Urothelium cell line (cell line): ENCODE measurements at places on chromosomes 12 and 14.

DNA sequence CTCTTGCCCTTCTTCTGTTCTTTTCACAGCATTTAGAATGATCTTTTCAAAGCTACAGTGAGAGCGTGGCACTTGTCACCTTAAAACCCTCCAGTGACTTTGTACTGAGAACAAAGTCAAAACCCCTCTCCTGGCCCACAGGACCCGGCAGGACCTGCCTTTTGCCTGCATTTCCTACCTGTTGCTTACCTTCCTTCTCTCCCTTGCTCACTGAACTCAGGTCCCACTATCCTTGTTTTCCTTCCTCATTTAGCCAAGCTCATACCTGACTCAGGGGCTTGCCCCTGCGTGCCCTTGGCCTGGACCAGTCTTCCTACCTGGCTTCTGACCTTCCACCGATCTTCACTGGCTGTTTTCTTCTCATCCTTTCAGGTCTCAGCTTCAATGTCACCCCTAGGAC lies 112.3 kb upstream of the PRMT8 start:
- no peak for DNase-seq

GRCh38 chr12:112121780-112122565 lies 3.4 kb upstream of the TRAFD1 start:
- peak; percentile 44 for DNase-seq

- DNase-seq = no peak
Observed at GRCh38 chr12:94674835-94675234, 24.5 kb upstream of the TMCC3 start.

DNA sequence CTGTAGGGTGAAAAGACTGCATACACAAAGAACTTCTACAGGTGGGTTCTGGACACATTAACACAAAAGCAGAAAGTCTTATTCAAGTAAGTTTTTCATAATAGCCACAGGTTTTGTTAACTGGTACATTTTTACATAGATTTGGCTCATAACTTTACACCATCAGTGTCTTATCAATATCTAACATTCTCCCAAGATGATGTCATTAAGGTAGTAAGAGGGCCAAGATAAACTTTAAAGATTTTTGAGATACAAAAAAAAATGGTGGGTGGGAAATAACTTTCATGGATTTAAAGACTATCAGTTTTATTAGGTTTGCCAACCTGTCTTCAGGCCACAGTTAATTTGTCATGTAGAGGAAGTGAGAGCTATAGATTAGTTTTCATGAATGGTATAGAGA lies 1.7 kb downstream of the SUPT16H start:
- no peak for DNase-seq

GRCh38 chr12:11202811-11203210 lies 16.1 kb upstream of the TAS2R42 start:
- DNase-seq = no peak

GRCh38 chr12:108765289-108765764 lies 34.0 kb upstream of the CORO1C start:
- DNase-seq = no peak

DNA sequence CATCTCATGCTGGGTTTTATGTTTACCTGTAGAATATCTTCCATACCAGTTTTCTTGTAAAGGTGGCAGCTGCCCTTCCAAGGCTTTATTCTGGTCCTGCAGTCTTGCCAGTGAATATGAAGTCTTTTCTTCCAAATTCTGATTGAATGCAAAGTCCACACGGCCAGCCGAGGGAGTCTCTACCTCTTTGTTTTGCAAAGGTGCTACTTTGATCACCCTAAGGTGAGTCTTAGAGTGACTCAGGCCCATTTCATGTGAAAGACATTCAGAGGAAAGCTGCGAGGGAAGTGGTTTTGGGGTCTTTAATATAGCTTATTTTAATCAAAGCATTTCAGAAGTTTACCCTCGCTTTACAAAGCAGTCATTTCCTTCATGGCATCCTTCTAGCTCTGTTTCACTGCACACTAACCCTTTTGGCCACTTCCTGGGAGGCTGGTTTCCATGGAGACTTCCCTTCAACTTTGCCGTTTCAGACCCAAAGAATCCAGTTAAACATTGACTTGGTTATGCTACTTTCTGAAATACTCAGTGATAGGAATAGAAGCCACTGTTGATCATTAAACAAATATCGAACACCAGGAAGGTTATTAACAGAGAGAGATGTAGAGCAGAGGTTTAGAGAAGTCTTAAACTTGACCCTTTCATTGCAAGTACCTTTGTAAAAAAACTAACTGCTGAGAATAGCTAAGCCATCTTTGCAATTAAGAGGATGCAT lies at the start of gene CCDC198:
TSS of gene CCDC198 (minus strand) at position 391 of the 715 bp plus-strand sequence. CDS start at position 249, 142 bp downstream.
- DNase-seq = peak; percentile 49

GRCh38 chr12:31906557-31907301 lies 52.5 kb upstream of the RESF1 start:
- DNase-seq = no peak

GRCh38 chr12:69415471-69416275 lies 54.5 kb upstream of the FRS2 start:
- DNase-seq = peak; percentile 20

DNA sequence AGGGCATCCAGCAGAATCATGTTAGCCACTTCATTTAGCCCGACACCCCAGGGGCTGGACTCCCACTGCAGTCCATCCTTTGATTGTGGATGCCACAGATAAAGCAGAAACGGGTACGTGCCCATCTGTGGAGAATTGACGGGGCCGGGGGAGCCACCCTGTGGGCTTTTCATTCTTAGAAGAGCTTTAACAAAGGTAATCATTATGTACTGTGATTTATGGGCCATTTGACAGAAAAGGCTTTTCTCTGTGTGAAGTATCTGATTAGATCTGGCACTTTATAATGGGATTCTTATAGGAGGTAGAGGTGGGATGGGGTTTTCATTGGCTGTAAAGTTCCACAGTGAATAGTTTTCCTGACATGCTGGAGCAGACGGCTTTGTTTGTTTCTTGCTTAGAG lies 40.4 kb downstream of the AACS start:
- no peak for DNase-seq

DNA sequence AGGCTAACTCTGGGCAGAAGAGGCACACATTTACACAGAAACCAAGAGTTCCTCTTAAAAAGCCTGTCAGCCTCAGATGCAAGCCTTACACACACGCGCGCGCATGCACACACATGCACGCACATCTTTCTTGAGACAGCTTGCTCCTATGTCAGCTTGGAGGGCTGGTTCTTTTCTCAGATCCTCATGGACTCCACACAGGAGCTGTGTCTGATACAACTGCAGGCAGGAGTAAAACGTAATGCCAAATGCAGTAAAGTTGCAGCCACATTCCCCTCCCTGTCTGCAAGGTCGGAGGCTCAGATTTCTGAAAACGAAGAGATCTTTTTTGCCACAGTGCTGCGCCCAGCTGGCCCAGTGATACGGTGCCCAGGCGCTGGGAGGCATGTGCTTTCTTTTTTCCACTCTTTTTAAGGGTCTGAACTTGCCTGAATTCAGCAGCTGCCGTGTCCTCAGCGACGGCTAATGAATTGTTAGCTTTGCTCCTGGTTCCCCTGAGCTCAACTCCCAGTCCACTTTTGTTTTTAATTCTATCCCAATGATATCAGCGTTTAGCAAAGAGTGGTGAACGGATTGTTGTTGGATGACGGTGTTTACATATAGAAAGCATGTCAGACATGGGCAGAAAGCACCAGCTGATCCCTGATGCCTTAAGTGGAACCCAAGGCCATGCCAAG lies 72.9 kb upstream of the FOXN3 start:
- DNase-seq = no peak

DNA sequence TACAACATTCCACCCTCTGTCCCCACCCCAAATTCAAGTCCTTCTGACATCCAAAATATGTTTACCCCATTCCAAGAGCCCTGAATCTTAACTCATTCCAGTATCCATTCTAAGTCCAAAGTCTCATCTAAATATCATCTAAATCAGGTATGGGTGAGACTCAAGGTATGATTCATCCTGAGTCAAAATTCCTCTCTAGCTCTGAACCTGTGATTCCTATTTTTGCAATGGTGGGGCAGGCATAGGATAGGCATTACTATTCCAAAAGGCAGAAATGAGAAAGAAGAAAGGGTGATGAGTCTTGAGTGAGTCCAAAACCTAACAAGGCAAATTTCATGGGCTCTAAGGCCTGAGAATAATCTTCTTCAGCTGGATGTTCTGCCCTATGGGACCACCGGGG lies 140.3 kb upstream of the FAR2 start:
- no peak for DNase-seq

GRCh38 chr12:104282109-104282508 lies 21.4 kb upstream of the EID3 start:
- no peak for DNase-seq

- DNase-seq = no peak
Observed at GRCh38 chr12:94783862-94784261, 133.5 kb upstream of the TMCC3 start.

- no peak for DNase-seq
Observed at GRCh38 chr14:50602035-50602434, 42.1 kb downstream of the ATL1 start.

GRCh38 chr14:89386212-89386886 lies 30.7 kb downstream of the FOXN3 start:
- DNase-seq = no peak

DNA sequence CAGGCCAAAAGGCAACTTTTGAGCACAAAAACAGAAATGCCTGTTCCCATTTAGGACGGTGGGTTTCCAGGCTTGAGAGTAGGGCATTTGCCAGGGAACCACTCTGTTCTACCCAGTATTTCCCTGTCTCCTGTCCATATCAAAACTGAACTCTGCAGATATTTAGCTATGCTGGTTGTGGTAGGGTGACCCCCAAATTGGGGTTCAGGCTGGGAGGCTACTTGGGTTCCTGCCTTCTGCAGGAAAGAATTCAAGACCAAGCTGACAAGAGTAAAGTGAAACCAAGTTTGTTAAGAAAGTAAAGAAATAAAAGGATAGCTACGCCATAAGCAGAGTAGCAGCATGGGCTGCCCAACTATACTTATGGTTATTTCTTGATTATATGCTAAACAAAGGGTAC lies 3.6 kb upstream of the BLTP3B start:
- DNase-seq = no peak

DNA sequence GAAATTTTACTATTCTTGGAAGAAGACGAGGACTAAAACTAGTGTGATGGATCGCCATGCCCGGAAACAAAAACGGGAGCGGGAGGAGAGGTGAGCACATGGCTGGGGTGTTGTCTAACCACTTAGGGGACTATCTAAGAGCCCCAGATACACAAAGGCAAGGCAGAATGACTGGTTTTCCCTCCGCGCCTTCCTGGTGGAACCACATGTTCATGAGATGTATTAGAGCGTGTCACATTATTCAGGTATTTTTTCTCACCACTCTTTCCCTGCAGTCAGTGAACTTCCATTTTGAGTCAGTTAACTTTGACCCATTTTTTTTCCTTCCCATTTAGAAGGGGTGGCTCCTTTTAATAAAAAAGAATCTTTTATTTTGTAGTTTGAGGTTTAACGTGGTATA lies 68.8 kb upstream of the TRAF3 start:
- DNase-seq = no peak

GRCh38 chr12:113232089-113232839 lies 11.0 kb downstream of the TPCN1 start:
- DNase-seq = no peak

GRCh38 chr12:119659289-119659897 lies 8.5 kb upstream of the PRKAB1 start:
- DNase-seq = peak; percentile 43

DNA sequence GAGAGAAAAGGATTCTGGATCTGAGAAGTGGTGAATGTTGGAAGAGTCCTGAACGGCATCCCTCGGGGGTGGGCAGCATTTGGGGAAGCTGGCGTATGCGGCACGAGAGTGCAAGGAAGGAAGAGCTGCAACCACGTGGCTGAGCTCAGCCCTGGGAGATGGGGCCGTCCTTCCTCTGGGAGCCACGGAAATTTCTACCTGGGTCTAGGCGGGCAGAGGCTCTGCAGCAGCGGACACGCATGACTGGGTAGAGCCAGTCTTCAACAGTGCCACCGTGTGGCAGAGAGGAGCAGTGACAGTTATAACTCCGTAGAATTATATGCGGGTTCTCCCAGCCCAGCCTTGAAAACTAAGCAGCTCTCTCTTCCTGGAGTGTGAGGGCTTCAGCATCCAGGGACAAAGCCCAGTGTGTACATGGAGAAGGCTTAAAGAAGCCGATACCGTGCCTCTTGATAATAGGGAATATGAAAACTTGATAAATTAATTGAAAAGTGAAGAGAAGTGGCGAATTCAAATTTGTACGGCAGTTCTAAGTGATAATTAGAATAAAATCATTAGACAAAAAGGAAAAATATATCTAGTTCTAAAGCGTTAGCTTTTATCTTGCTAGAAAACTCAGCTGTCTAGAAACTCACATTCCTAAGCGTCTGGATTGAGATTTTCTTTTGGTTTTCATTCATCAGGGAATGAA lies 82.9 kb upstream of the STXBP6 start:
- peak; percentile 83 for DNase-seq

DNA sequence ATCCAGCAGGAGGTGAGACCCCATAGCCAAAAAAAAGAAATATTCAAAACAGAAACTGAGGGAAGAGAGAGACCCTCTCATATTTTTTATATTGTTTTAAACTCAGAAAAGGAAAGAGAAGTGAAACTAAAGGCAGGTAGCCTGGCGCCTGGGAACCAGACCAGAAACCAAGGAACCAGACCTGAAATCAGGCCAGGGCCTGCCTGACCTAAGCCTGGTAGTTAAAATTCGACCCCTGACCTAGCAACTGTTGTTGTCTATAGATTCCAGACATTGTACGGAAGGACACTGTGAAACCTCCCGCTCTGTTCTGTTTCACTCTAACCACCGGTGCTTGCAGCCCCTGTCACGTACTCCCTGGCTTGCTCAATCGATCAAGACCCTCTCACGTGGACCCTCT lies 38.5 kb upstream of the CD163 start:
- DNase-seq = no peak

DNA sequence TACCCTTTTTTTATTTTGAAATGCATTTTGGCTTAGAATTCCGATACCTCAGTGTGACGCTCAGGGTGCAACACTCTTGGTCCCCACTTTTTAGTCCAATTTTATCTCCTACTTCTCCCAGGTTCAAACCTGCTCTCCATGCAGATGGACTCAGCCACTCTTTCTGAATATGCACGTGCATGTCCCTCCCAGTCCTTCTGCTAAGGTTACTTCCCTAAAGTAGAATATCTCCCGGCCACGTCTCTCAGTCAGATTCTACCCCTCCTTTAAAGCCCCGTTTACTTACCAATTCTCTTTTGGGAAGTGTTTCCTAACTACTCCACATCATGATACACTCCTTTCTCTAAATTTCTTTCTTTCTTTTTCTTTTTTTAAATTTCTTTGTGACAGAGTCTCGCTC lies 15.5 kb upstream of the PARP11 start:
- no peak for DNase-seq

- no peak for DNase-seq
Observed at GRCh38 chr14:35047976-35048513, 2.0 kb downstream of the FAM177A1 start.

- no peak for DNase-seq
Observed at GRCh38 chr12:8829125-8829518, 6.7 kb downstream of the A2ML1 start.

GRCh38 chr14:69093631-69094421 lies 59.1 kb downstream of the DCAF5 start:
- DNase-seq = peak; percentile 55

DNA sequence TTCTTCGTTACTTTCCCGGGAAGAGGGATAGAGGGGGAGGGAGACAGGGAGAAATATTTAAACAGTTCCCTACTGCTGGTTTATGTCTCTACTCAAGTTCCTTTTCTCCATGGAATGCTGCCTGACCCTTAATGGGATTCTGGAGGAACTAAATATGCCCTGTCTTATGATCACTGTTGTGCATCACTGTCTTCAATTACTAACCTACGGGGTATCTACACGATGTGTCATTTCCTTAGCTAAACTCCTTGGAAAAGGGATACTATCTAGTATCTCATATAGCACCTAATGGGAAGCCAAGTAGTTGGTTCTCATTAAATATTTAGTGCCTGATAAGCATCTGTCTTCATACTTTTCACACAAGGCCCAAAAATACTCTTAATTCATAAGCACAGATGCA lies 37.5 kb upstream of the FBLN5 start:
- no peak for DNase-seq
